ENCODE measurements at places on chromosomes 5 and 9.

DNA sequence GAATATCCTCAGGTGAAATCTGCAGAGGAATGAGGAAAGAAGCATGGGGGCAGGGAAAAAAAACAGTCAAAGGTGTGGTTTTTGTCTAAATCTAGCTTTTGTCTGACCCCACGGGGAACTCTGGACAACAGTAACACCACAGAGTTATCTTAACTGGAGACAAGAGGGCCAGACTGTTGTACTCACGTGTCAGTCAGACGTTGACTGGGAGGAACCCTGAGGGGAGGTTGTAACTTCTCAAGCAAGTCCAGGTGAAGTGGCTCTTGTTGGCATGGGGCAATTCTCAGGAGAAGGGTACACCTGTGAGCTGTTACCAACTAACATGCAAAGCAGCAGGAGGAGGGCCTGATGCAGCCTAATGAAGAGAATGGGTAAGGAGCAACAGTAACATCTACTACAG, 44.1 kb upstream of the SHISAL2B start:
- no peak for DNase-seq

GRCh38 chr9:77893706-77894105, 137.9 kb downstream of the GNAQ start:
- no peak for DNase-seq

- no peak for DNase-seq
Observed at GRCh38 chr9:137255448-137256114, 454 bp downstream of the NELFB start.

GRCh38 chr9:107943901-107944300, 454.3 kb upstream of the KLF4 start:
- no peak for DNase-seq

DNA sequence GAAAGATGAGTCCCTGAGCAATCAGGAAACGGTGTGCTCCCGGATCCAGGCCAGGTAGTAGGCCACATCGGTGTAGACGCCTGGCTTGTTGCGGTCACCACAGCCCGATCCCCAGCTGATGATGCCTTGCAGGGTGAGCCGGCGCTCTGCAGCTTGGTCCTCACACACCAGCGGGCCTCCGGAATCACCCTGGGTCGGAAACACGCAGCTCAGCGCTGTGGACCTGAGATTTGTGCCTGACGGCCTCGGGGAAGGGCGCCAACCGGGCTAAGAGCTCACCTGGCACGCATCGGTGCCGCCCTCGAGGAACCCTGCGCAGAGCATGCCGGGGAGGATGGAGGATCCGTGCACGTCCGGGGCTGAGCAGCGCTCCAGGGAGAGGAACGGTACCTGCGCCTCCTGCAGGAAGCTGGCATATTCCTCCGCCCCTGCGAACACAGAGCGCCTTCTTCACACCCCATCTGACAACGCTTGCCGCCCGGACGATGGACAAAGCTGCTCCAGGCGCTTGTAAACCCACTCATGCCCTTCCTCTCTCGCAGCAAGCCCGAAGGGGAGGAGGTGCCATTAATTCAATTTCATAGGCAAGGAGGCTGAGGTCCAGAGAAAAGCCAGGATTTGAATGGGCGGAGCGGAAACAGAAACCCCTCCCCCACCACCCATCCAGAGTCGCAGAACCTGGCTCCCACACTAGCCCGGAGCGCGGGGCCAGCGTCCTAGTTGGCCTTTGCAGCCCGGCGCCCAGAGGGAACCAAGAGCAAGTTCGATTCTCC, 2.0 kb upstream of the PFN3 start:
- peak; percentile 65 for DNase-seq

DNA sequence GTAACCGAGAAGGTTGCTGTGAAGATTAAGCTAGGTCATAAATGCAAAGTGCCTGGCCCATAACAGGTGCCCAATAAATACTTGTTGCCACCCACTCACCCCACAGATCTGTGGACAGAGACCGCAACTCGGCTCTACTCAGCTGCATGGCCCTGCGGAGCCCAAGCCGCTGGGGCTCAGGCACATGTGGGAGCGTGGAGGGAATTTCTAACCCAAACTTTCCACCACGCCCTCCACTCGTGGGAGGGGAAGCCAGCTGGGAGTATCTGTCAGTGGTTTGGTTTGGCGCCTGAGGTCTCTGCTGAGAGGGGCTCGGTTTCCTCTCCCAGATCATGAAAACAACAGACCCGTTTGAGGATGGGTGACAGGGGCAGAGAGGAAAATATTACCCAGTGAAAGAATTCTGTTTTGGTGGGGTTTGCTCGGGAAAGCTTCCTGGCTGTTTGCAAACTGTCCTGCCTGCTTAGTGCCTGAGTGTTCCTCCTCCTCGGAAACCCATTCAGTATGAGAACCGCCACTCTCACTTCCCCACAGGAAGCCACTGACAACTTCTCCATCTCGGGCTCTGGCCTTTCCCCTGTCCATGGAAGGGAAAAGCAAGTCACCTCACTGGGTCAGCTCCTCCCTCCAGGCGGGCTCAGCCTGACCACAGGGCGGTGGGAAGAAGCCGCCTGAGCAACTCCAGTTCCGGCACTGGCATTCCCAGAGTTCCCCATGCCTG, 60.1 kb downstream of the RGS3 start:
- no peak for DNase-seq

GRCh38 chr9:36030871-36031270, 5.8 kb upstream of the RECK start:
- no peak for DNase-seq

- peak; percentile 8 for DNase-seq
Observed at GRCh38 chr9:135705376-135705775, 3.4 kb downstream of the KCNT1 start.

- no peak for DNase-seq
Observed at GRCh38 chr5:54994628-54995027, 9.2 kb upstream of the ESM1 start.

DNA sequence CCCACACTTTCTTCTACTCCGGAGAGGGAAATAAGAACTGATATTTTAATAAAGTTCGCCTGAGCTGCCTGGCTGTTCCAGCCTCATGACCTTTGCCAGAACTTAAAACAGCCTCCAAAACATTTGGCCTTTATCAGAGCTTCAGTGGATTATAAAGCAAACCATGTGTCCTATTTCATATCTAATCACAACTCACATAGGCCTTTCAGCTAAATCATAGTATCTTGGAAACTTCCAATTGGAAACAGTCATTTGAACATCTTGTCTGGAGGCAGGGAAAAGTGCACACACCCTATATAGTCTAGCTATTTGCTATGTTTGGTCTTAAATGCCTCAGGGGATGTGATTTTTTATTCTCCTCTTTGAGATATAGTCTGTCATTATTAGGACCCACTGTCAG, 46.0 kb upstream of the FREM1 start:
- DNase-seq = no peak

GRCh38 chr9:130779153-130779855, 55.8 kb upstream of the ABL1 start:
- no peak for DNase-seq

GRCh38 chr5:81300921-81301270, 491 bp upstream of the ZCCHC9 start:
- DNase-seq = no peak

GRCh38 chr9:120441426-120442307, 138.3 kb downstream of the CDK5RAP2 start:
- no peak for DNase-seq
